Bone marrow (tissue), 2 donors: ENCODE measurements at places on chromosomes 11 and 22.

GRCh38 chr11:47215366-47215910 is 664 bp downstream of the DDB2 start:
- DNase-seq = no peak

DNA sequence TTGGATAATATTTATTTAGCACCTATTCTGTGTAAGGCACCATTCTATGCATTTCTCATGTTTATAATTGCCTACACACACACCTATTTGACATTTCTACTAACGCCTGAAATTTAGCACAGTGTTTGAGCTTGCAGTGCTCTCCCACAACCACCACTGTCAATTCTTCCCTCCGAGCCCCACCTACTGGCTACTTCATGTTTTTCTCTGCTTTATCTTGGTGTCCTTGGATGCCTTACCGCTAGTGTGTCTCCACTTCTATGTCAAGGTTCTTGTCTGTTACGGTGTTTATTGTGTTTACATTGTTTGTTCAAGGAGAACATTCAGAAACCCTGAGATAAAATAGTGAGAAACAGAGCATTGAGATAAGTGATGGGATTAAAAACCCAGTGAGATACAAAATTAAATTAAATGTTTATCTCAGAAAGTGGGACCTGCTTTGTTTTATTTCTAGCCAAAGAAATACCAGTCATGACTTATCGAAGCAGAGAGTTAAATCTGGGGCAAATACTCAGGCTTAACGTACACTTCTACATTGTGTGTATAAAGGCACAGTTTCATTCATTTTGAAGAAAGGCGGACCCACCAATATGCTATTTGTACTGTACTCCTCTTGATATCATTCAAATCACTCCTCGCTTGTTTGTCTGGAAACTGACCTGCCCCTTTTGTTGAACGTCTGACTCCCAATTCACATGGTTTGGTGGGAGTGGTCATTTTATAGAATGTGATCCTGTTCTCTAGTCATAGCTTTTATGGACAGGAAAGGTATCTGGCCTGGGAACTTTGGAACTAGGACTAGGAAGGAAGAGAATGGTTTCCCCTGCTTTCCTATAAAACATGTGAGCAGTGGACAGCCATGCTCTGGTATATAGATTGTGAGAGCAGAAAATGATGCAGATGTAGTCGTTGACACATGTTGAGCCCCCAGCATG is 39.2 kb upstream of the SLC36A4 start:
- DNase-seq = no peak

DNA sequence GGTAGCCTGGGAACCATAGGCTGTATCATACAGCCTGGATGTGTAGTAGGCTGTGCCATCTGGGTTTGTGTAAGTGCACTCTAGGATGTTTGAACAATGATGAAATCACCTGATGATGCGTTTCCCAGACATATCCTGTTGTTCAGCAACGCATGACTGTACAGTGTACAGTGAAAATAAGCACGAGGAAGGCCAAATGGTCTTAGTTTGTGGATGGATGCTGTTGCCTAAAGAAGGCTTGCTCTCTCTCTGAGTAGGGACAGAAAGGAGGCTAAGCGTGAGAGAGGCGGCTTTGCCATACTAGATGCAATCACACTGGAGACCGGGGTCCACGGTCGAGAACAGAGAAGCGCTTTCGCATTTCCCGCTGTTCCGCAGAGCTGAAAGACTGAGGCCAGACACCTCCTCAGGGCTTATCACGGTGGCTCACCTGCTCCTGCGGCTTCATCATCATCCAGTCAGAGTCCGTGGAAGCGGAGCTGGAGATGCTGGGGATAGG is 27.6 kb upstream of the APLP2 start:
- DNase-seq = no peak

GRCh38 chr11:126893796-126894195 is 106.8 kb downstream of the KIRREL3 start:
- DNase-seq = no peak

DNA sequence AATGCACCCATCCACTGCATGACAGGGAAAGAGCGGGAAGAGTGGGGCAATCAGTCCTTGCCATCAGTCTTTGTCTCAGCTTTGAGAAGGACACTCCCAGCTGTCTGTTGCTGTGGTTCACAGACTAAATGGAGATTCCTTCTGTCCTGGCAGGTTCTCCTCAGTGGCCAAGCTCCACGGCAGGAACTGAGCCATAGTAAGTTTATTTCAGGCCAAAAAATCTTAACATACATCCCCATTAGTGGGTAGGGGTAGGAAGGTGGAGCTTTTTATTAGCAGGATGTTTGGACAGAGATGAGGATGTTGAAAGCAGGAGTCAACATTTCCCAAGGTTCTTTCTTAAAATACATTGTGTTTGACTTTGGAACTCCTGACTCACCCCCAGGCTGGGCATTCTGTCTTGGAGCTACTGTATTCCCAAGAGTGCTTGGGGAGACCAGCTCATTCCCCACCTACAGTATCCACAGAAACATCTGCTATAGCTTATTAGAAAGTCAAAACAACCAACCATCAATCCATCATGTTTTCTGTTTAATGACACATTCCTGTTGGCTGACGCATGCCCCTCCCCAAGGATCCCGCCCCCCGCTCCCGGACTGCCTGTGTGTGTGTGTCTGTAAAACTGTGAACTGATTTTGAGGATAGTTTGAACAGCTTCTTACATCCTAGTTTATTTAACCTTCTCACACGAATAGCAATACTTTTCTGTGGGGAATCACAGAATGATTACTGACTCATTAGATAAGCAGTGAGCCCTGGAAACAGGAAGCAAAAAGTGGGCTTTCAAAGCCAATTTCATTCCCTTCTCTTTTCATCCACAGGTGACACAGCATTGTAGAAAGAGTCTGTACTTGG is 109.5 kb downstream of the CCDC81 start:
- no peak for DNase-seq

DNA sequence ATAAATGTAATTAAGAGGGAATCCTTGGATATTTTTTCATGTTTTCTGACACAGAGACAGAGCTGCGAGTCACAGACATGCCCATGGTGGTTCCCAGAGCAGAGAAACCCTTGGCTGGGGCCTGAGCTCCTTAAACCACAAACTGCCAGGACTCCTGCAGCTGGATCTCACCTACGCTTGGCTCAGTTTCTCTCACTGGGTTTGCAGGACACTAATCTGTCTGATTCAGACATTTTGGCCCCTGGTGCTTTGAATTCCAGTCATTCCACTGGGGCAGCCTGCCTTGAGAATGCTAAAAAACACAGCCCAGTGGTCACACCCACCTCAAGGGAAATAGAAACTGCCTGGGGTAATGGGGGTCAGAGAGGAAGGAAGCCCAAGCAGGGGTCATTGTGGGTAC is 122.6 kb downstream of the CCDC81 start:
- DNase-seq = no peak

DNA sequence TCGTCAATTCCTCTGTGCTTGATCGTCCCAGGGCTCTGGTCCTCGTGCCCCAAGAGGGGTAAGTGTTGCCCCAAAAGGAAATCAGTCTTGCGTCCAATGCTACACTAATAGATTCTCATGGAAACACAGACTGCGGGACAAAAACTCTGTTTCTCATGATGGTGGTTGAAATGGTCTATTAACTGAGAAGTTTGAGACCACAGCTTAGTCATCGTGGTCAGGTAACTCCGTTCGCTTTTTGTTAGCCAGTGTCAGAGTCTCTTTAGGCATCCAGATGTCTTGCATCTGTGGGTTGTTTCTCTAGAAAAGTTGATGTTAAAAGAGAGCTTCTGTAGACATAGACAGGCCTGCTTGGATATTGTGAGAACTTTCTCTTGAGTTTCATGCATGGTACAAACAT is 104.6 kb upstream of the SORL1-AS1 start:
- DNase-seq = peak; percentile 80

DNA sequence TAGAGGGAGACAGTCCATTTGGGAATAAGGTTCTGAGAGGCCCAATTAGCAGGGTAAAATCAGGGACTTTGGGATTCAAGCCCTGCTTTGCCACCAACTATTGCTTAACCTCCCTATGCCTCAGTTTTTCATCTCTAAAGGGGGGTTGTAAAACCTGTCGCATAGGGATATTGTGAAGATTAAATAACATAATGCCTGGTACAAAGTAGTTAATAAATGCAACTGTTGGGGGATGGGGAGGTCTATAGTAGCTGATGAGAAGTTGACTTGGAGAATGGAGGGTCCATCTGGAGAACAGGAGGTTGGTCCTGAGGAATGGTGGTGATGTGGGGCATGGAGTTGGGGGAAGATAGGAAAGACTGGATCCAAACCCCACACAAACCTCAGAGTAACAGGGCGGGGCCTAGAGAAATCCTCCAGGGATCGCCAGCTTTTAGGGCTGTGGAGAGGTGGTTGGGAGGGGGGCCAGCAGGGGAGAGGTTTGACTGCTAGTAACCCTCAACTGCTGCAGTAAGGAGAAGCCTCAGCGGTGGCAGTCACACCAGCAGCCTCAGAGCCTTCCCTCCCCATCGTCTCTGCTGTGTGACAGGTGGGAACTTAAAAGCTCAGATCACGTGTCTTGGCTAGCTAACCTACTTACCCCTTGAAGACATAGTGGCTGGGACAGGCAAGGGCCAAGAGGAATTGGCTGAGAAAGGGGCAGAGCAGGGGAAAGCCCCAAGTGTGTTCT is 1.1 kb upstream of the ABCG4 start:
- DNase-seq = no peak

GRCh38 chr11:85114786-85115185 is 512.4 kb downstream of the DLG2 start:
- DNase-seq = no peak

- DNase-seq = peak; percentile 95
These were observed 53.3 kb upstream of the PRDM11 start for GRCh38 chr11:45092901-45093760.

GRCh38 chr22:30282616-30283046 is 6.7 kb downstream of the CASTOR1 start:
- peak; percentile 7 for DNase-seq

DNA sequence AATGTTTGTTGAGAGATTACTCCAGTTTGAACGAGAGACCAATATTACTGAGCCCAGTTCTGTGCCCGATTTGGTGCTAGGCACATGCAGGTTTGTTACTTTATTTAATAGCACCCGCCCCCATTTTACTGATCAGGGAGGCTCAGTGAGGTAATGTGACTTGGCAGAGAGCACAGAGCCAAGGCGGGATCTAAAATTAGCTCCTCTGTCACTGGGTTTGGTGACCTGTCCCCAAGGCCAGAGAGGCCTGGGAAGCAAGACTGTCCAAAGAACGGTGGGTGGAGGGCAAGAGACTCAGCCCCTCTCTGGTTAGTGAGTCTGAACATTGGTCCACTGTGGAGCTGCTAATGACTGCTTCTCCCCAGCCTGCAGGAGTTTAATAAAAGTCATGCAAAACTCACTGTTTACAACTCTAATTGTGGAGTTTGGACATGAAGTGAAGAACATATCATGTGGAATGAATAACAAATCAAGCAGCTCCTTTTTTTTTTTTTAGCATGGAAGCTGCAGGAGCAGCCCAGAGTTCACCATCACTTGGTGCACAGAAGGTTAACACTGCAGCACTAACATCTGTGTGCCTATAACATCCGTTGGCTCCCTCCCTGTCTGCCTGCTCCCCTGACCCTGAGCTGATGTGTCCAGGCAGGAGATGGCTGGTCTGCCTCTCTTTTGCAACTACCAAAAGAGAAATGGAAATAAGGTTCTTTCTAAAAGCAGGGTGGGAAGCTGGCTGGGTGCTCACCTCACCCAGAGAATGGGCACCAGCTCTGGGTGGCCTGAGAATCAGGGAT is 39.0 kb downstream of the CSNK2A3 start:
- DNase-seq = no peak

DNA sequence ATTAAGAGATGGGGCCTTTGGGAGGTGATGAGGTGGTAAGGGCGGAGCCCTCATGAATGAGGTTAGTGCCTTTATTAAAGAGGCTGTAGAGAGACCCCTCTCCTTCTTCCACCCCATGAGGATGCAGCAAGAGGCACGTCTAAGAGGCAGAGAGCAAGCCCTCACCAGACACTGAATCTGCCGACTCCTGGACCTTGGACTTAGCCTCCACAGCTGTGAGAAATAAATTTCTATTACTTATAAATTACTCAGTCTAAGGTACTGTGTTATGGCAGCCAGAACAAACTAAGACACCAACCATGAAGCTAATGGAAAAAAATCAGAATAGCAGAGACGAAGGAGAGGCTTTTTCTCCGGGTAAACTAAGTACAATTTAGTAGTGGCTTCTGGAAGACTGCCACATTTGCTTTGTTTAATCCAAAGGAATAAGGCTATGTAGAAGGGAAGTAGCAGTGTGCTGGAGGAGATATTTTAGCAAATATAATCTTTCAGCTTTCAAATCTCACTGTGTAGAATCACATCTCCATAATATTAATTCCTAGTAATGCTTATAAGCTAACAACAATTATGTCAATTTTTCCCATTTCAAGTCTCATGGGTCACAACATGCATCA is 12.3 kb upstream of the SIK2 start:
- DNase-seq = no peak

GRCh38 chr11:69294571-69295078 is 670 bp downstream of the MYEOV start:
- no peak for DNase-seq

DNA sequence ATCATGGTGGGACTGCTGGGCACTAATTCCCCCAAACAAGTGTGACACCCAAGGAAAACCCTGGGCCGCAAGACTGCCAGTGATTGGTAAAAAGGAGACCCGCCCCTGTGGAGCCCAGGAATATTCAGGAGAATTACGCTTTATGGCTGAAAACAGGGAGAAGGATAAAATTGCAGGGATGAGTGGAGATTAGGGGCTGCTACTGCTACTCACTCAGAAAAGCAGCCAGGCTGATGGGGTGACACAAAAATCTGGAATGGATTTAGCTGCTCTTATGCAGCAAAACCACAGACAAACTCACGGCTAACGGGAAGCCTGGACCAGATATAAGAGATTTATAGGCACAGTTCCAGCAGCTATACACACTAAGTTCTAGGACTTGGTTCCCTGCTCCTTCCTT is 4.4 kb upstream of the FBXO3 start:
- DNase-seq = no peak
